Activated CD8-positive, alpha-beta memory T cell treated with anti-CD3 and anti-CD28 coated beads, Interleukin-2, amount 10 ng/mL, durations not matched to agents 7 days and 5 days (primary cell): ENCODE measurements at places on chromosomes 7 and 10. TPM values are rescaled to one million over a fixed set of nuclear protein-coding genes. Genes with fewer than 3 reads are reported as not detected.

GRCh38 chr7:99767662-99768061 is 16.3 kb downstream of the CYP3A4 start:
- H3K27me3 ChIP-seq = peaks cover 37% of the 10 kb centered on the region
- H3K4me3 ChIP-seq = no peak overlapping the region
- H3K36me3 ChIP-seq = no peaks in the 10 kb centered on the region
- H3K4me1 ChIP-seq = peaks cover 17% of the 10 kb centered on the region

GRCh38 chr7:46478046-46478445 is 557.0 kb upstream of the IGFBP3 start:
- H3K36me3 ChIP-seq = no peaks in the 10 kb centered on the region
- no peaks in the 10 kb centered on the region for H3K27me3 ChIP-seq

ALKBH4 gene
- 14.6 TPM for total RNA-seq

- no peak for DNase-seq
- peaks cover 2% of the 10 kb centered on the region for H3K36me3 ChIP-seq
- no peaks in the 10 kb centered on the region for H3K27me3 ChIP-seq
- H3K4me3 ChIP-seq = no peak overlapping the region
Measured at GRCh38 chr10:80539421-80540031, 1.8 kb downstream of the SH2D4B start.

TSPAN12 gene
- not detected for total RNA-seq

DNA sequence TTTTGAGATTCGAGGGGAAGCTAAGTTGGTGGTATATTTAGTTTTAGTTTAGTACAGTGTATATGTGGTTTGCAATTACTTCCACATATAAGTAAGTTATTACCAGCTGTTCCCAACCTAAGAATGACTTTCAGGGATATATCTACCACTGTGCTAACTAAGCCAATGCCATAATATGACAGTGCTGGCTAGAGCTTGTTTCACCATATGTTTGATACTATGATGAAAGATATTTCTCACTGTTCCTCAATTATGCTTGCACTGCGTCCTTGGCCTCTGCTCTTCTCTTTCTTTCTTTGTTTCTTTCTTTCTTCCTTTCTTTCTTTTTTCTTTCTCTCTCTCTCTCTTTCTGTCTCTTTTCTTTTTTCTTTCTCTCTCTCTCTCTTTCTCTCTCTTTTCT is 113.8 kb upstream of the SKAP2 start:
- DNase-seq = no peak
- no peaks in the 10 kb centered on the region for H3K4me1 ChIP-seq
- peaks cover 9% of the 10 kb centered on the region for H3K27me3 ChIP-seq
- no peaks in the 10 kb centered on the region for H3K36me3 ChIP-seq
- no peak overlapping the region for H3K27ac ChIP-seq

GRCh38 chr10:33347211-33347610 is 12.7 kb upstream of the NRP1 start:
- no peak for DNase-seq
- H3K4me3 ChIP-seq = no peak overlapping the region
- H3K27me3 ChIP-seq = peaks cover 28% of the 10 kb centered on the region

- peaks cover 2% of the 10 kb centered on the region for H3K27me3 ChIP-seq
- no peak overlapping the region for H3K4me3 ChIP-seq
- H3K27ac ChIP-seq = no peak overlapping the region
Measured at GRCh38 chr10:117726596-117727295, 184.2 kb downstream of the EMX2 start.

GRCh38 chr7:149432121-149432691 is 28.7 kb downstream of the ZNF777 start:
- no peak for DNase-seq
- peaks cover 47% of the 10 kb centered on the region for H3K36me3 ChIP-seq
- H3K4me3 ChIP-seq = no peak overlapping the region
- no peaks in the 10 kb centered on the region for H3K27me3 ChIP-seq

- DNase-seq = peak; percentile 25
- H3K27ac ChIP-seq = no peak overlapping the region
- H3K4me3 ChIP-seq = no peak overlapping the region
- H3K4me1 ChIP-seq = no peaks in the 10 kb centered on the region
- peaks cover 12% of the 10 kb centered on the region for H3K27me3 ChIP-seq
- H3K36me3 ChIP-seq = no peaks in the 10 kb centered on the region
Measured at GRCh38 chr10:80694930-80695329, 157.2 kb downstream of the SH2D4B start.

CEP55 gene
- 75.6 TPM for total RNA-seq

PKD2L1 gene
- total RNA-seq = not detected

DNA sequence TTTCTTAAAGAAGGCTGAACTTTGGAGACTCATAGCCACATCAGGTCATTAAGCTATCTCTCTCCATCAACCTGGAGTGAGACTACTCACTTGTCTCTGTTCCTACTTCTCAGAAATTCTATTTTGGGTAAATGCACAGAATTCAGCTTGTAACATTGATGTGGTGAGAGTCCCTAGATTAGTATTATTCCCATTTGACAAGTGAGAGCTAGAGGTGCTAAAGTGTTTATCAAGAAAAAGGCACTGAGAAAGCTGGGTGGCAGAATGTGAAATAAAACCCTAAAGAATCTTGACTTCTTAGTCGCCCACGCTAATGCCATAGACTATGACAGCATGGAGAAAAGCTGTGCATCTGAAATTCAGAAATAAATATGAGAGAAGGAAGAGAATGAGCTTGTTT is 73.4 kb upstream of the PDCD4 start:
- H3K4me3 ChIP-seq = no peak overlapping the region
- peaks cover 18% of the 10 kb centered on the region for H3K4me1 ChIP-seq
- no peak for DNase-seq
- no peaks in the 10 kb centered on the region for H3K36me3 ChIP-seq
- H3K27me3 ChIP-seq = no peaks in the 10 kb centered on the region

GPNMB gene
- total RNA-seq = 0.41 TPM

DNA sequence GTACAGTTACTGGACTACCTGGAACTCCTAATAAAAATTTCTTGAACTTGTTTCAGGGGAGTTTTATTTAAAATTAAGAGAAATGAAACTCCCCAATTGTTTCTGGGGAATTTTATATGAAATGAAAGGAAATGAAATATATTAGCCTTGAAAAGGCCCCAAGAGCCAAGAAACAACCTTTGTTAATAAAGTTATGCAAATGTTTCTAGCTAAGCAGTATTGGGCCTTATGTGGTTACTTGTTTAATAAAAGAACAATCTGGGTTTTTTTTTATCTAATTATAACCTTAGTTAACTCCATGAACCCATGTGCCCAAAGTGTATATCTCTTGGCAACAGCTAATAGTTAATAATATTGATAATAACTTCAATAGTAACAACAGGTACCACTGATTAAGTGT is 222.8 kb downstream of the EXOC4 start:
- no peaks in the 10 kb centered on the region for H3K27me3 ChIP-seq
- H3K4me3 ChIP-seq = no peak overlapping the region
- H3K27ac ChIP-seq = no peak overlapping the region
- DNase-seq = no peak
- no peaks in the 10 kb centered on the region for H3K36me3 ChIP-seq
- H3K4me1 ChIP-seq = no peaks in the 10 kb centered on the region
